ENCODE measurements at places on chromosomes 11 and 22.

DNA sequence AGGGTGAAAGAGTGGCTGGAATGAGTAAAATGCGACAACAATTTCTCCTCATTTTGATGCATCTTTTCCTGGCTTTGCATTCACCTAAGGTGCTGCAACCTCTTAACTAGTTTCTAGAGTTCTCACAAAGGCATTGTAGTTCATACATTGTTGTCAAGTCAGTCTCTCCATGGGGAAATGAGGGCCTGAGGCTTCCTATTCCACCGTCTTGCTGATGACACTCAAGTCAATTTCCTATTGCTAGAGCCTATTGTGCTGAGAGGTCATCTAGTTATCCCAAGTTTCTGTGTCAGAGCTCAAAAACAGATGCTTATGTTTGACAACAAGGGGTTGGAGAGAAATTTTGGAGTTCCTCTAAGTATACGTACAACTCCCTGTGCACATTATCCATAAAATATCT lies 11.6 kb upstream of the MS4A6A start:
- no peak for DNase-seq

DNA sequence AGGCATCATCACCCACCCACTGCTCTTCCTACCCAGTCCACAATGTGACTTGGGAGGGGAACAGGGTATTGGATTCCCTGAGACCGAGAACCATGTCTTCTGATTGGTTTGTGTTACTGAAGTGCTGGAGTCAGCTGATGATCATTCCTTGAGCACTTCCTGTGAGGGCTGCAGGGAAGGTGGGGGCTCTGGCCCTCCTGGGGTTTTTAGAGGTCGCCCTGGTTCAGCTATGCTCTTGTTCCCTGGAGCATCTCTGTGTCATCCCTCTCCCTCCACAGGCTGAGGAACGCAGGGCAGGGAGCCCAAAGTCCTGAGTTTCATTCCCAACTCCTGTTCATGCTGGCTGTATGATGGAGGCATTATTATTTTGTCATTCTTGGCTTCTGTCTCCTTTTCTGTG lies 6.7 kb downstream of the ZC3H7B start:
- no peak for DNase-seq

GRCh38 chr11:5196731-5197130 lies 3.8 kb downstream of the OR51V1 start:
- DNase-seq = no peak

DNA sequence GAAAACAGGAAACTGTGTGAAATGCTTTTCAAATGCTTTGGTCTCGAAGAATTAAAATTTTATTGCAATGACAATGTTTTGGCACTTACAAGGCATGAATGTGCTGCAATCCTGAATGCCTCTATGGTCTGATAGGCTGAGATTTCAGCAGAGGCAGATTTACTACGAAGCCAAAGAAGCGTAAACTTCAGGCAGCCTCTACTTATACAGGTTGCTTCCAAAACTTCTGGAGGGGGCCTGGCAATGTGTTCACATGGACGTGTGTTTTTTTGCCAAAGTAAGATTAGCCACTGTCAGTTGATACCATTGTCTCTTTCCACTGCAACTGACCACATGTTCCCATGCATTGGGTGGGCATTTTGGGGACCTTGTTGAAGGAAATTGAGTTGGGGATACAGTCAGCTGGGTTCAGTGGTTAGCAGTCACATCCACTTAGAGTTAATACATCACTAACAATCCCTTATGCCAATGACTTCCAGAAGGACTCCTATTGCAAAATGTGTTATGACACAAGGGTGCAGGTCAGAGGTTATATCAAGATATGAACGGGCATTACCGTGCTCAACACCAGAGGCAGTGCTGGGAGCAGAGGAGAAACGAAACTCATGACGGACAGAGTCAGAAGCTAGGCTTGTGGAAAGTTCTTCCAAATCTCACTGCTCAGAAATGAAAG lies 48.8 kb downstream of the ABTB2 start:
- DNase-seq = no peak
